ENCODE measurements at places on chromosomes 16 and 17.

DNA sequence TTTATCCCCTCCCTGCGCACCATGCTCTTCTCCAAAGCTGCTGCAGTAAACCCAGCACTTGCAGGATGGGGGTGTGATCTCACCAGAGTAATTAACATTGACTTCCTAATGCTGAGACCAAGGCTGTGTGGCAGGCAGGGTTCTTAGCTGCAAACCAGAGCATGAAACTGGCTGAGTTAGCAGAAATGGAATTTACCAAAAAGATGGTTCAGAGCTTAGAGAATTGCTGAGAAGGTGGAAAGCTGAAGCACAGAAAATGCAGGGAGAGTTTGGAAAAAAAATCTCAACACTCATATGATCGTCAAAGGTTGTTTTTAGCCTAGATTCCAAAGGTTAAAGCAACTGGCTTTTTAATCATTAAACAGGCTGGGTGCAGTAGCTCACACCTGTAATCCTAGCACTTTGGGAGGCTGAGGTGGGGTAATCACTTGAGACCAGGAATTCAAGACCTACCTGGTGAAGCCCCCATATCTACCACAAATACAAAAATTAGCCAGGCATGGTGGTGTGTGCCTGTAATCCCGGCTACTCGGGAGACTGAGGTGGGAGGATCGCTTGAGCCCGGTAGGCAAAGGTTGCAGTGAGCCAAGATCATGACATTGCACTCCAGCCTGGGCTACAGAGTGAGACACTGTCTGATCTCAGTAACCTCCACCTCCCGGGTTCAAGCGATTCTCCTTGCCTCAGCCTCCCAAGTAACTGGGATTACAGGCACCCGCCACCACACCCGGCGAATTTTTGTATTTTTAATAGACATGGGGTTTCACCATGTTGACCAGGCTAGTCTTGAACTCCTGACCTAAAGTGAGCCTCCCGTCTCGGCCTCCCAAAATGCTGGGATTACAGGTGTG is 6.0 kb upstream of the TXNDC11 start:
- DNase-seq = no peak

- DNase-seq = no peak
Observed at GRCh38 chr17:28169621-28170349, 127.3 kb downstream of the NLK start.

DNA sequence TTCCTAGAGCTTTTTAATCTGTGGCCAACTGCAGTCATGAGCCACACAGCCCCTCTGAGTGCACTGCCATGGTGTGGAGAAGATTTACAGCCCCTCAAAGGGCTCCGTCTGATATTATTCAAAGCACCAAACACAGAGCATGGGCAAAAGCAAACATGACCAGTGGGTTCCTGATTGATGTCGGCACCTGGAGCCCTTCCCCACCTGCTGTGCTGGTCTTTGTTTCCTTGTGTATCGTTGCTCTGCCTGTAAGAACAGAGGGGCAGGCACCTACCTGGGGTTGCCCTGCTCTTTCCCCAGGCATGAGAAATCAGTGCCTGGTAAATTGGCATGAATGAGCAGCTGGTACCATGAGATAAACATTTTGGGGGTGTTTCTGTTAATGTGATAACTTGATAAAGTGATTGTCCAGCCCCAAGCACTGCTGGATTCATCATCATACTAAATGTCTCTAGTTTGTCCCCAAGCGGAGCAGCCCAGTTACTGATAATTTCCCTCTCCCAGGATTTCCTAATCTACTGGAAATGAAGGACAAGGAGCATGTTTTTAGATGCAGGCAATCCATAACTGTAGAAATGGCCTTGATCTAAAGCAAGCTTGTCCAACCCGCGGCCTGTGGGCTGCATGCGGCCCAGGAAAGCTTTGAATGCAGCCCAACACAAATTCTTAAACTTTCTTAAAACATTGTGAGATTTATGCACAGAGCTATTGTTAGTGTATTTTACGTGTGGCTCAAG is 5.0 kb upstream of the SPIRE2 start:
- DNase-seq = no peak

DNA sequence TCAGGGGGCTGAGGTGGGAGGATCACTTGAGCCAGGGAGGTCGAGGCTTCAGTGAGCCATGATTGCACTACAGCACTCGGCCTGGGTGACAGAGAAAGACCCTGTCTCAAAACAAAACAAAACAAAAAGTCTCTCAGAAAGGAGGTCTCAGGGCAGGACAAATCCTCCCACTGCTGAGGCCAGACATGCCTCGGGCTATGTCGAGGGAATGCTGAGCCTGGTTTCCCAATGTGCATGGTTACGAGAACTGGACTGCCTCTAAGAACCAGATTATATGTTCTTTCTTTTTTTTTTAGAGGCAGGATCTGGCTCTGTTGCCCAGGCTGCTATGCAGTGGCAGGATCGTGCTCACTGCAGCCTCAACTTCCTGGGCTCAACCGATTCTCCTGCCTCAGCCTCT is 27.6 kb downstream of the TRAP1 start:
- DNase-seq = no peak

- no peak for DNase-seq
Observed at GRCh38 chr17:68127914-68128313, 92.4 kb downstream of the KPNA2 start.

DNA sequence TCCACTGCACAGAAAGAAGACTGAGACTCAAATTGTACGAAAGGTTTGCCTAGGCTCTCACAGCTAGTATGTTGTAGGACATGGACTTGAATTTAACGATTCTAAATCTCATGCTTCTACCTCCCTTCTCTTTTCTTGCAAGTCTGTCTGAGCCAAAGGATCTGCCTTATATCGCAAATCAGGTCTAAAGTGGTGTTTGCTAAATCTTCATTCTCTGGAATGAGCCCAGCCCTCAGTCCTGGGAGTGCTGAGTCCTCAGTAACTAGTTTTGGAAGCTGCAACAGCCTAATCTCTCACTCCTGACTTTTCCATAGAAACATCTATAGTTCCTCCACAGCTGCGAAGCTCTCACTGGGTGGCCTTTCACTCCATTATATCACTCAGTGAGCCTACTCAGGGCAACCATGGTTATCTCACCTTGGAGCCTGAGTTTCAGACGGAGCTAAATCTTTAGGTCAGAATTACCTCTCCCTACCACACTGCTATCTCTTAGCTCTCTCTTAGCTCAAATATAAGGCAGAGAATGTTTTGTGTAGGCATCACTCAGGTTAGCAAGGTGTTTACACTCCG is 575.5 kb upstream of the C16orf82 start:
- no peak for DNase-seq
